ENCODE measurements at places on chromosomes 2 and 18.

- DNase-seq, result no peak
Observed at GRCh38 chr18:56593906-56594305, 44.5 kb downstream of the TXNL1 start.

- DNase-seq, result no peak
Observed at GRCh38 chr2:8121826-8122513, 559.9 kb upstream of the ID2 start.

GRCh38 chr2:71045865-71046548 is 22.4 kb upstream of the NAGK start:
- DNase-seq, result no peak

GRCh38 chr2:32172870-32173269 is 7.2 kb downstream of the SLC30A6 start:
- no peak for DNase-seq

- peak; percentile 1 for DNase-seq
Observed at GRCh38 chr2:125745514-125745913, 910.4 kb upstream of the GYPC start.

DNA sequence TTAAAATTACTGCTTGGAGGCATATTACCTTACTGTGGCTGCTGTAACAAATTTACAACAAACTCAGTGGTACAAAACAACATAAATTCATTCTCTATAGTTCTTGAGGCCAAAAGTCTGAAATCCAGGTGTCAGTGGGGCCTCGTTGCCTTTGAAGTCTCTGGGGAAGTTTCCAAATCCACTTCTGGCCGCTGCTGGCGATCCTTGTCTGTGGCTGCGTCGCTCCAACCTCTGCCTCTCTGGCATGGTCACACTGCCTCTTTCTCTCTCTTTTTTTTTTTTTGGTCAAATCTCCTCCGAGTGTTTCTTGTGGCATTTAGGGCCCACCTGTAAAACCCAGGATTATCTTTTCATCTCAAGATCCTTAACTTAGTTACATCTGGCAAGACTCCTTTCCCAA is 182.8 kb downstream of the ST6GAL2 start:
- no peak for DNase-seq

GRCh38 chr2:196566961-196567666 is 72.4 kb upstream of the CCDC150 start:
- DNase-seq, result no peak

DNA sequence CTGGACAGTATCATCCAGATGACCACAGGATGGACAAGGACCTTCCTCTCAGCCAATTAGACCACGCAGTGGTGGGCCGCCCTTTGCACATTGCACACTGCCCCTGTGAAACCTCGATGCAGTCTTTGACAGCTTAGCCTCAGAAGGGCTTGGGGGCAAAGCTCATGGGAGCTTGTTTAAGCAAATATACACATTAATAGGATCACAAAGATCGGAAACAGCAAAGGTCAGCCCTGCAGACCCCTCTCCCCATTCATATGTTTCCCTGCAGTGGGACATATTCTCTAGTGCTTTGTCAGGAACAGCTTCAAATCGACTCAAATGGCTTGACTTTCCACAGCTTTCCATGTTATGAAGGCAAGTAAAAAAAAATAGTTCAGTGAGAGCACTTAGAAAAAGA is 189.6 kb upstream of the LYPD1 start:
- no peak for DNase-seq

- no peak for DNase-seq
Observed at GRCh38 chr2:174678395-174678794, 80.8 kb upstream of the WIPF1 start.

GRCh38 chr2:187302116-187302515 is 145.9 kb downstream of the CALCRL start:
- no peak for DNase-seq

DNA sequence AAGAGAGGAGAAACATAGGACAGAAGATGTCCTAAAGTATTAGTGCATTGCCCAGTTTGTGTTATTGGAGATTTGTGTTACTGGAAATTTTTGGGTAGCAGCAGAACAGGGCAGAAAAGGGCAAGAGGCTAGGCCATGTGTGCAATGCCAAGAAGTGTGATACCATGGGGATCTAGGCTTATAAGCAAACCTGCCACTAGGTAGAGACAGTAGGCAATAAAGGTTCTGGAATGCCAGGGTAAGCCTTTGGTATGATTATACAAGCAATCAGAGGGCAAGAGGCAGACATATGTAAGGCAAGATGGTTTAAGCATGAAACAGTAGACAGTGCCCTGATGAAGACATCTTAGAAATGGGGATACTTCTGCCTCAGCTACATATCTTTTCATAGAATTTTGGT is 12.3 kb upstream of the CERS6 start:
- no peak for DNase-seq

DNA sequence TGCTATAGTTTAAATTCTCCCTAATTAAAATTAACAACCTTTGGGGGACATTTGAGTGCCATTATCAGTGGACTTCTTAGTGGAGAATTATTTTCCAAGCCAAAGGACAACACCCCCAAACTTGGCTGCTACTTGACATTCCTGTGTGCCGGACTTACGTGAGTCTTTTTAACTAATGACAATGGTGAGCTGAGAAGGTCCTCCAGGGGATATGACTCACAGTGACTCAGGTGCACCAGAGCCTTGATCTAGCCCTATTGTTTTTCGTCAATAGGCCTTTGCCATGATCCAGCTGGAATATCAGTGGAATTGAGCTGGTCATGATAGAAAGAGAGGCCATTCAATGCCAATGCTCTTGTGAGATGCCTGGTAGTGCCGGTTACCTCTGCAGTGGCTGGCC is 118.1 kb upstream of the CXCR4 start:
- DNase-seq, result no peak

GRCh38 chr2:207064128-207064690 is 101.5 kb downstream of the KLF7 start:
- no peak for DNase-seq

DNA sequence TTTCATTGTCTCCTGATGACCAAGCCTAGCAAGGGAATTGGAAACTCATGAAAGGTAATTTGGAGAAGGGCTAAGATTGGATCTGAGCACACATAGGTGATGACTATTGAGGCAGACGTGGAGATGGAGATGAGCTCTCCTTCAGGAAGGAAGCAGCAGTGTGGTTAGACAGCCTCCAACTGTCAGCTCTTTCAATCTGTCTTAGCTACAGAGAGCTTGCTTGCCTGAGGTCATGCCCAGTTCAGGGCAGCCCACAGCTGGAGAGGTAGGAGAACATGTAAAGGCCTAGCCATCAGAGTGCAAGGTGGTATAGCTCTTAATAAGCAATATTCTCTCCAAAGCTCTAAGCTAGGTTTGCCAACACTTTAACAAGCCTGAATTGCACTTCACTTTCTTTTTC is 79.2 kb downstream of the THSD7B start:
- no peak for DNase-seq

- no peak for DNase-seq
Observed at GRCh38 chr2:190551928-190552327, 17.4 kb upstream of the NEMP2 start.

- DNase-seq, result no peak
Observed at GRCh38 chr2:130828461-130828860, 8.3 kb upstream of the ARHGEF4 start.

DNA sequence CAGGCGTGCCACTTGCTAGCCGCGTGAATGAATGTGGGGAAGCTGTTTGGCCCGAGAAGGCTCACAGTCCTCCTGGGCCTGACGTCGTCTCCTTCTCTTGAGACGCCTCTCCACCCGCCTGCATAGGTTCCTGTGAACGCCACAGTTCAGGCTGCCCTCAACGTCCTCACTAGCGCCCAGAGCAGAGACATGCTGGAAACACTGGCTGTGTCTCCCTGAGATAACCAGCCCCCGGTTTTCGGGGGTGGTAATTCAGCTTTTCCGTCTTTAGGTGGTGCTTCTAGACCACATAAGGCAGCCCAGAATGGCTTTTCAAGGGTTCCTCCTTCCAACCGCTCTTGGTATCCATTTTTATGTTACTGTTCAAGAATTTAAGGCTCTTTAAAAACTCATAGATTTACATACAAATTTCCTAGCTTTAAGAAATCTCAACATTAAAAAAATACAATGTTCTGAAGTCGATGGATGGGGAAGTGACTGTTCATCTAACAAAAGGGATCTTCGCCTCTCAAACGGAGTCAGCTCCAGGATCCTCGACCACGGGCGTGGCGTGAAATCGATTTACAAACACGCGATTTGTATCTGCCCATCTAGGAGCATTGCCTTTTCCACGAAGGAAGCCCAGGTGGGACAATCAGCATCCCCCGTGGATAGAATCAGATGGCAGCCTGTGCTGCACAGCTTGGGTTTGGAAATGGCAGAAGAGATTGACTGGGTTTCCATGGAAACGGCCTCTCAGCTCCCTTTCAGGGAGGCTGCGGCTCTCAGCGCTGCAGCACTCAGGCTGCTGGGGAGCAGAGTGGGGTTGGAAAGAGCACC is 110.6 kb upstream of the PXDN start:
- peak; percentile 13 for DNase-seq

DNA sequence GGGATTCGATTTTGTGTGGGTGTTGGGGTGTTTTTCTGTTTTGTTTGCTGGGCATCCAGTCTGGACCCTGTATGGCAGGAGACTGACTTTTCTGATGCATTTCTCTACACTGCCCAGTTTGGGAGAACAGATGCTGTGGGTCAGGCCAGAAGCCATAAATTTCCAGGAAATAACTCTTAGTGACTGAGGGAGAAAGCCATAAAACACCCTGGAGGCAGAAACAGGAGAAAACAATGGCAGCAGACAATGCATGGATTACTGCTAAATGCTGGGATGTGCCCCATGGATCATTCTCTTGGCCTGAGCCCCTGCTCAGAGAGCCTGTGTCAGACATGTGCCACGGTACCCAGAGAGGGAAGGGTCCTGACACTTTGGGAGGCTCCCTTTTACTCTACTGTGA is 133.6 kb upstream of the CAPN13 start:
- no peak for DNase-seq

GRCh38 chr18:2846636-2847316 is at the start of gene EMILIN2:
Gene EMILIN2 (plus strand): TSS chr18:2847006. CDS start chr18:2847189, 183 bp downstream.
- no peak for DNase-seq

DNA sequence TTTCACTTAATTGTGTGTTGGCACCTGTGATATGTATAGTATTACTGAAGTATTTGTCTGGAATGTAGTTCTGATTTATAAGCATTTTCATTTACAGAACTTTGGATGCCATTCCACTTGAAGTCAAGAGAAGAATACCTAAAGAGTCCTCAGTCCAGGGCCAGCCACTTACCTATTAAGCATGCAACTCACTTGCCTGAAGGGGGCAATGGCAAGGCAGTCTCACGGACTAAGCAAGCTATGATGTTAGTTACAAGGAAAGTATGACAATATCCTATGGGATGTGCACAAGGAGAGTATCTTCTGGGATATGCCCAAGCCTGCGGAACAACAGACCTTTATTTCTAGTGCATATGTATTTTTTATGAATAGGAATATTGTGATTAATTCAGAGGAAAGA is 369.4 kb upstream of the GCFC2 start:
- no peak for DNase-seq

DNA sequence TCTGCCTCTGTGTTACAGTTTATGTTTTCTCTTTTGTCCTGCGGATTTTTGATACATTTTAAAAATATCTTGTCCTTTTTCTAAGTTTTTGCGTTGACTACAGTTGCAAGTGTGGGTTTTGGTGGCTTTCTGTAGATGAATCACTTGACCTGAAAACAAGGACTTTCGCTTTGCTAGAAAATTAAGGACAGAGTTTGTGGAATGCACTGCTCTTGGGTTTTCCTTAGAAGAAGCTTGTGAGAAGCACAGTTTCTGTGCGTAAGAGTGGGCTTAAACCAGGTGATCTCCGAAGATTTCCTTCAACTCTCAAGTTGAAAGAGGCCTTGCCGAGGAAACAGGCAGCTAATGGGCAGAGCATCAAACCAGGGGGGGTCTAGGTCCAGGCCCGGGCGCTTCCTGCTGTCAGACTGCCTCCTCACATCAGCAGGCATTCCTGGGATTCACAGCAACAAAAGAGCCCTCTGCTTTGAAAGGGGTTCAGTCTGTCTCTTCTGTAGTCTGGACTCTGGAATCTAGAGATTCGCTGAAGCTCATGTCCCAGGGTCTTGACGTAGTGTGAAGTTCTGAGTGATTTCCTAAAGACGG is 17.3 kb downstream of the NCK2 start:
- no peak for DNase-seq

DNA sequence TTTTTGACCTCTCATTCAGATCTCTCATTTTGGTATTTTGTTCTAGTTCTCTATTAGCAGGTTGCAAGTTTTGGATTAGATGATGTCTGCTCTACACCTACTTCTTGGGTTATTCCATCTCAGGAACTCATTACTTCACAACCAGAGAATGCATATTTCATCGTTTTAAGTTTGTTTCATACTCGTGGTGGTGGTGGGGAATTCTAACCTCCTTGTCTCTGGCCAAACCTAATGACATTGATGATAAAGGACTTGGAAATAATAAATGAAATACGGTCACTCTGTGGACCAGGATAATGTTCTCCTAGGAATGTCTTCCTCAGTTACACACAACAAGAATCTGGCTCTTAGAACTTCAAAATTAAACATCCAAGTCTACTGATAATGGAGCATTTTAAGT is 115.2 kb downstream of the CDC42EP3 start:
- DNase-seq, result no peak

DNA sequence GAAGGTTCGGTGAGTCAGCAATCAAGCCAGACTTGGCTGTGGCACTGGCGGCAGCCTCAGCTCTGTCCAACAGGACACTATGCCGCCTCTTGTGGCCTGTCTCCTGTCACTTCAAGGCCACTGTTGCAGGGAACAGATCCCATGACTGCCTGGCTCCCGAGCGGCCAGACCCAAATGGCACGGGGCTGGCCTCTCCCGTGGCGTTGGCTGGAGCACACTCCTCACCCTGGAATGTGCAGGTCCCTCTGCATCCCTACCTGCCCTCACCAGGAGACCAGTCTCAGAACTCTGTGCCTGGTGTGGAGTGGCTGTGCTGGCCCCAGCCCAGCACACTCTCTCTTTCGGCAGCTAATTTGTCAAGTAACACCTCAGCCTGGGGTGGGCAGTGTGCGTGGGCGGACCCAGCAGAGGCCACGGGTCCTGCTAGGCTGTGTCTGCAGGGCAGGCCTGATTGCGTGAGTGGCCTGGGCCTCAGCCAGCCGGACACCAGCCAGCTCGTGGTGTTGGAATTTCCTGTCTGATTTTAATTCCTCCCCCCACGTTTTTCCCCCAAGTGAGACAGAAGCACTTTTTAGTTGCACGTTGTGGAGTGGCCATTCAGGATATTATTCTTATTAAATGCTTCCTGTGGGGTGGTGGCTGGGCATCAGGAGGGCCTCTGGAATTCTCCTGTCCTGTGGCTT is 179.3 kb downstream of the GLI2 start:
- DNase-seq, result no peak

GRCh38 chr2:19408592-19408991 is 50.2 kb upstream of the OSR1 start:
- no peak for DNase-seq

DNA sequence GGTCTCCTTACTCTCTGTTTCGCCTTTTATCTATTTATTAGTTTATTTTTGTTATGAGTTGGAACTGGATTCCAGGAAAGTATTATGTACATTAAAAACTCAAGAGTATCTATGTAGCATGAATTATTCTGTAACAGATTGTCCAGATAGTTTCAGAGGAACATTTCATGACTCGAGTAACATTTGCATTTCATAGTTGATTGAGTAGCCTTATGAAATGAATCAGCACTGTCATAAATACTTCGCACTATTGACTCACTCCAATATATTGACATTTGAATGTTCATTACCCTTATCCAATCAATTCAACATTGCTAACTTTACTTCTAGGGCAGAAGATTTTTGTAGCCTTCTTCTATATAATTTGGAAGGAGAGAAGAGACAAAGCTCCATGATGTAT is 11.3 kb upstream of the VRK2 start:
- no peak for DNase-seq

Measured in nucleus accumbens (tissue), 56 donors.